ENCODE measurements at places on chromosomes 4 and X.

- DNase-seq = no peak
Measured at GRCh38 chr4:81951891-81952455, 421.8 kb downstream of the HNRNPD start.

- no peak for DNase-seq
Measured at GRCh38 chr4:125781651-125782050, 466.9 kb downstream of the FAT4 start.

DNA sequence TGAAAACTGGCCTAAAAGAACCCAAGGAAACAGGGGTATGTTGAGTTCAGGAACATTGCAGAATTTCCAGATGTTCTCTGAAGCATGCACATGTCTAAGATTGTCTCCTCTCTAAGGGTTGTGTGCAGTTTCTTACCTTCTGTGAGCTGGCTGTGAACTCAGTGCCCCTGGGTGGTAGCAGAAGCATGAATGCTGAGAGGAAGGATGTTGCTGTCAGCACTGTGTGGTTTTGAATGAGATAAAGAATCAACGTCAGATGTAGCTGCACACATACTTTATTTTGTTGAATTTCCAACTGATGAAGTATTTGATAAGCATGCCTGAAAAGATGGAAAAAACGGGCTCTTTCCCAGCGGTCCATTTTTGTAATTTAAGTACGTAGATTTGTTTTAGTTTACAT lies 23.8 kb upstream of the CD38 start:
- DNase-seq = no peak

GRCh38 chr4:1340181-1340747 lies 6.7 kb upstream of the UVSSA start:
- DNase-seq = no peak

DNA sequence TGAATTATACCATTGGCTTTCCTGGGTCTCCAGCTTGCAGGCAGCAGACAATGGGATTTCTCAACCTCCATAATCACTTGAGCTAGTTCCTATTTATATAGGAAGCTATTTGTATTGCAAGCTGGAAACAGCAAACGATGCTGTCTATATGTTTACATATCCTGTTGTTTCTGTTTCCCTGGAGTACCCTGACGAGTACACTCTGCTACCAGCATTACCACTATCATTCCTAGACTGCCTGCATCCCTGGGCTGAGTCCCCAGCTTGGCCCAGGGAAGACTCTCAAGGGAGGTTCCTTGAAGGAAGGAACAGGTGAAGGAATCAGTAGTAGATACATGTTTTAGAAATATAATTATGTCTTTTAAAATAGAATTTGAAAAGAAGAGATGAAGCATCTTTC lies 81.4 kb downstream of the EVC2 start:
- DNase-seq = no peak

DNA sequence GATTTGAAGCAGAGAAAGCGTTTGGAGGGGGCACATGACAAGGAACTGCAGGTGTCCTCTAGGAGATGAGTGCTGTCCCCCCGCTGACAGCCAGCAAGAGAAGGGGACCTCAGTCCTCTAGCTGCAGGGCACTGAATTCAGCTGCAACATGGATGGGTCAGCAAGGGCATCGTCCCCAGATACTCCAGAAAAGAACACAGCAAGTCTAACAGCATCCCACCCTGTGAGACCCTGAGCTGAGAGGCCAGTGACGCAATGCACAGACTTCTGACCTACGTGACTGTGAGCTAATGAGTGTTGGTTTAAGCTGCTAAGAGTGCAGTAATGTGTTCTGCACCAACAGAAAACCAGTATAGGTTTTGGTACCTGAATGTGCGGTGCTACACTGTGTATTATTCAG lies 11.6 kb upstream of the CENPVL2 start:
- no peak for DNase-seq

GRCh38 chr4:72568959-72569718 lies at the start of gene ADAMTS3:
Gene ADAMTS3 (minus strand): TSS chr4:72569221. CDS start chr4:72568762, 459 bp downstream.
- peak; percentile 88 for DNase-seq

- peak; percentile 70 for DNase-seq
Measured at GRCh38 chr4:26248647-26249046, 72.2 kb upstream of the RBPJ start.

GRCh38 chr4:128847082-128847724 lies 37.7 kb downstream of the JADE1 start:
- no peak for DNase-seq

DNA sequence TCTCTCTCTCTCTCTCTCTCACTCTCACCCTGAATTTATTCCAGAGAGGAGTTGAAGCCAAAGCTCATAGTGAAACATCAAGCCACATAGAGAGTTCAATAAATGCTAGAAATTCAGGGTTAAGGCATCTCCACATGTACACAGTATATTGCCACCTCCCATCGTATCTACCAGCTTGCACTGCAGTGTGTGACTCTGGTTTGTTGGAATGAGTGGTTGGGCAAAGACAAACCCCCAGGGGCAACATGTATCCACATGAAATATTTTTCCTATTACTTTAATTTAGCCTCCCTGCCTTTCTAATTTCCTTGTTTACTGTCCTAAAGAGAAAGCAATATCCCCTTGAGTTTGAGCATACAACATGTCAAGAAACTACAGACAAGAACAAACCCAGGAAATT lies 247.3 kb downstream of the SPATA18 start:
- DNase-seq = no peak

- no peak for DNase-seq
Measured at GRCh38 chr4:37970702-37971101, 10.5 kb downstream of the PTTG2 start.

- no peak for DNase-seq
Measured at GRCh38 chr4:184331268-184331995, 113.8 kb upstream of the ENPP6 start.

DNA sequence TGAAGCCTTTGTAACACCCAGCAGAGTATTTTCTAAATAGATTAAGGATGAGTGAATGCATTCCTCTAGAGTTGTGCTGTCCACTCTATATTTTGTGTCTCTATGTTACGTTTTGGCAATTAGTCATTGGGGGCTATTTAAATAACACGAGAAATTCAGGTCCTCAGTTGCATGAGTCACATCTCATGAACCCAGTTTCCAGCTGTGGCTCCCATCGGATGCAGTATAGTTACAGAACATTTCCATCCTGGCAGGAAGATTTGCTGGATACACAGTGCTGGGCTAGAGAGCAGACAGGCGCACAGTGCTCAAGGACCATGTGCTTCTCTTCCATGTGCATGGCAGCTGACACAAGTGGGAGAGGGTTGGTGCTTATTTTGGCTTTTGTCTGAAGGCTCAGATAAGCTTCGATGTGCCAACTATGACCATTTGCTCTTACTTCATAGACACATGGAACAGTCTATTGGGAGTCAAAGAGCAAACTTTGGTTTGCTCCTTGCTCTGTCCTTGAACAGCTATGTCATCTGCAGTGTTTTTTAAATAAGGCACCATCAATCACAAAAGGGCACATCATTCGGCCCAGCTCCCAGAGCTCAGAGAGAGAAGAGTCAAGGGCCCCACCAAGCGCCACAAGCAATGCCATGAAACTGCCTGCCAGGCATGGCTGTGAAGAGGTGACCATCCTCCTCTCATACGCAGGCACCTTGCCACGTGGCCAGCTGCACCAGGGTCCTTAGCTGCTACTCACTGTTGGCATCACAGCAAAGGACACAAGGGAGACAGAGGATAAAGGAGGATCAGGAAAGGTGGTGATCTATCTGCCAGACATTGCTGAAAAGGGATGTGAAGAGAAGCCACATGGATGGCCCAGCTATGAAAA lies 8.1 kb upstream of the STS start:
- no peak for DNase-seq

- DNase-seq = no peak
Measured at GRCh38 chr4:59484944-59485343, 1715.2 kb upstream of the ADGRL3 start.

- DNase-seq = no peak
Measured at GRCh38 chrX:108123591-108124366, 32.2 kb downstream of the ATG4A start.

DNA sequence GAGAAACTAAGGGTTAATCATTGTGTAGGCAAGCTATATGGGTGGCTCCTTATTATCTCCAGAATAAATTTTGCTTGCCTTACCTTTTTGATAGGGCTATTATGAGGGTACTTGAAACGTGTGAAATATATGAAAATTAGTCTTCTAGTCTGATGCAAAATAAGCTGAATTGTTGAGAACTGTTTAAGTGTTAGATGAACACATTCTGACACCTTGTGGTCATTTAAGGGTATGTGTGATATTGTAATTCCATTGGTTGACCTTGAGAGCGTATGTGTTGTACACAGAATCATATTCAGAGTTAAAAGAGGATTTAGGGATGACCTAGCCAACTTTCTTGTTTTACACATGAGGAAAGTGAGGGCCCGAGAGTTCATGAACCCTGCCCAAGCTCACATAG lies 44.6 kb upstream of the LINC00632 start:
- no peak for DNase-seq

GRCh38 chrX:149453030-149453429 lies 52.1 kb downstream of the IDS start:
- no peak for DNase-seq

GRCh38 chr4:94244829-94245185 lies 37.1 kb downstream of the SMARCAD1 start:
- no peak for DNase-seq

GRCh38 chr4:147994491-147995385 lies 262.9 kb downstream of the ARHGAP10 start:
- no peak for DNase-seq
